ENCODE measurements at places on chromosomes 5 and 9.

- DNase-seq, result no peak
Measured at GRCh38 chr5:33074548-33074947, 363.4 kb downstream of the NPR3 start.

GRCh38 chr9:125421591-125422181, 160.1 kb downstream of the GAPVD1 start:
- DNase-seq, result no peak

DNA sequence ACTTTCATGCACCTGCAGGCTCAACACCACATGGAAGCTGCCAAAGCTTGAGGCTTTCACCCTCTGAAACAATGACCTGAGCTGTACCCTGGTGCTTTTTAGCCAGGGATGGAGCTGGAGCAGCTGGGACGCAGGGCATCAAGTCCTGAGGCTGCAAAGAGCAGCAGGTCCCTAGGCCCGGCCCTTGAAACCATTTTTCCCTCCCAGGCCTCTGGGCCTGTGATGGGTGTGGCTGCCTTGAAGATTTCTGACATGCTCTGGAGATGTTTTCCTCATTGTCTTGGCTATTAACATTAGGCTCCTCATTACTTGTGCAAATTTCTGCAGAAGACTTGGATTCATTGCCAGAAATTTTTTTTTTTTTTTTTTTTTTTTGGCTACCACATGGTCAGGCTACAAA, 30.3 kb upstream of the GHR start:
- no peak for DNase-seq

- DNase-seq, result no peak
Measured at GRCh38 chr5:62779010-62779422, 200.4 kb downstream of the LRRC70 start.

GRCh38 chr5:90803381-90803780, 244.8 kb downstream of the ADGRV1 start:
- no peak for DNase-seq

DNA sequence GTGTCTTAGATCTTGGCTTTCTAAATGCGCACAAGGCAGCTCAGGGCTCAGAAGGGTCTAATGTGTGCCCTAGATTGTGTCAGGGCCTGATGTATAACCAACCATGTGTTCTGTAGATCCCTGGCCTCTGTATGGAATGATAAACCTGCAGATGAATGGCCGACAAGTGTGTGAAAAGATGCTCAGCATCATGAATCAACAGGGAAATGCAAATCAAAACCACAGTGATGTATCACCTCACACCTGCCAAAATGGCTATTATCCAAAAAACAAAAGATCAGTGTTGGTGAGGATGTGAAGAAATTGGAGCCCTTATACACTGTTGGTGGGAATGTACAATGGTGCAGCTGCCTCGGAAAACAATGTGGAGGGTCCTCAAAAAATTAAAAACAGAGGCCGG, 489.8 kb downstream of the SEMA5A start:
- no peak for DNase-seq

GRCh38 chr5:14394365-14394764, 187.2 kb upstream of the OTULINL start:
- no peak for DNase-seq

DNA sequence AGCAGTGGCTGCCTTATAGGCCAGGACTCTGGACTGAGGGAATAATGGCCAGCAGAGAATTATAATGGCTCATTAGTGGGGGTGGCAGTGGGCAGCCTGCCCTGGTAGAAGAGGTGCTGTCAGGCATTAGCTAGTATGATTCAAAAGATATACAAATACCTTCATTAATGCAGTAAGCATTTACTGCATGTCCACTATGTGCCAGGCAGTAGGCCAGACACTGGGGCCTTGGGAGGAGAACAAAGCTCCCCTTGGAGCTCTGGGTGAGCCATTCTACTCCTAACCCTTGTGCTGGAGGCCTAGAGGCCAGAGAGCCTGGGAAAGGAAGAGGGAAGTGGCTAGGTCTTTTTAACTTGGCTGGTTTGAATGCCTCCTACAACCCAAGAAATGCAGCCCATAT, 2.0 kb upstream of the GARNL3 start:
- no peak for DNase-seq

GRCh38 chr5:45017568-45017967, 208.8 kb downstream of the MRPS30 start:
- DNase-seq, result no peak

DNA sequence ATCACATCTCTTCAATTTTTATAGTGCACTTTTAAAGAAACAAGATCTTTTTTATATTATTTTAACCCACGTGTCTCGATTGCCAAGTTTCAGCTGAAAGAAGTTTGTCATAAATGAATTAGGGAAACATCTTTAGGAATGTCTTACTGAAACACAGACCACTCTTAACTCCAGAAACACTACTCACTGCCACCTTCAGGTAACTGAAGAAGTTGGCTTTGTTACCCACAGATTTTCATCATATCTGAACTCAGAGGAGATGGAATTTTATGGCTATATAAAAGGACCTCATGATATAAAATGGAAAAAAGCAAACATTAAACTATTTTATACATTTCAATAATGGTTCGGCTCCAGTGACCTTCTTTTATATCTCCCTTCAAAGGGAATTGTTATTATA, 158.0 kb downstream of the SEMA5A start:
- DNase-seq, result no peak

- DNase-seq, result no peak
Measured at GRCh38 chr5:170819824-170820223, 36.3 kb downstream of the GABRP start.

GRCh38 chr5:168047669-168048111, 243.8 kb upstream of the WWC1 start:
- no peak for DNase-seq

- no peak for DNase-seq
Measured at GRCh38 chr5:93164690-93165089, 416.3 kb downstream of the NR2F1-AS1 start.

GRCh38 chr5:11617080-11617479, 287.2 kb downstream of the CTNND2 start:
- DNase-seq, result no peak

- no peak for DNase-seq
Measured at GRCh38 chr5:62593331-62593730, 14.7 kb downstream of the LRRC70 start.

DNA sequence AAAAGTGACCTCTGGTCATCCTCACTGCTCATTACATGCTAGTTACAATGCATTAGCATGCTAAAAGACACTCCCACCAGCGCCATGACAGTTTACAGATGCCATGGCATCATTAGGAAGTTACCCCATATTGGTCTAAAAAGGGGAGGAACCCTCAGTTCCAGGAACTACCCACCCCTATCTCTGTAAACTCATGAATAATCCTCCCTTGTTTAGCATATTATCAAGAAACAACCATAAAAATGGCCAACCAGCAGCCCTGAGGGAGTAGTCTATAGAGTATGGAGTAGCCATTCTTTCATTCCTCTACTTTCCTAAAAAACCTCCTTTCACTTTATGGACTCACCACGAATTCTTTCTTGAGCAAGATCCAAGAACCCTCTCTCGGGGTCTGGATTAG, 89.4 kb downstream of the ATPSCKMT start:
- no peak for DNase-seq

All from stimulated activated CD8-positive, alpha-beta memory T cell treated with anti-CD3 and anti-CD28 coated beads, Interleukin-15, amount 100 ng/mL, for 48 hours (primary cell).